ENCODE measurements at places on chromosomes 16 and 17.

DNA sequence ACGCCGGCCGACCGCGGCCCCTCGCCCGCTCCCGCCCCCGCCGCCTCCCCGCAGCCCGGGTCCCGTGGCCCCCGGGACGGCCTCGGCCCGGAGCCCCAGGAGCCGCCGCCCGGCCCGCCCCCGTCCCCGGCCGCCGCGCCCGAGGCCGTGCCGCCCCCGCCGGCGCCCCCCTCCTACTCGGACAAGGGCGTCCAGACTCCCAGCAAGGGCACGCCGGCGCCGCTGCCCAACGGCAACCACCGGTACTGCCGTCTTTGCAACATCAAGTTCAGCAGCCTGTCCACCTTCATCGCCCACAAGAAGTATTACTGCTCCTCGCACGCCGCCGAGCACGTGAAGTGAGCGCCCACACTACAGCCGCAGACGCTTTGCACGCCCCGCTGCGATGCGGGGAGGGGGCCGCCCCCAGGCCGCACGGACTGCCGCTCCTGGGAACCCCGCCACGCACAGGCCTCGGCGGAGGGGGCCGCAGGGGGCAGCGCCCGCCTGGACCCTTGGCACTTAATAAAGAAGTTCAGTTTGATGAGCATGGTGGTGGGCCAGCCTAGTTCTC lies 35.5 kb upstream of the ZC3H18 start:
- DNase-seq: peak; percentile 60

DNA sequence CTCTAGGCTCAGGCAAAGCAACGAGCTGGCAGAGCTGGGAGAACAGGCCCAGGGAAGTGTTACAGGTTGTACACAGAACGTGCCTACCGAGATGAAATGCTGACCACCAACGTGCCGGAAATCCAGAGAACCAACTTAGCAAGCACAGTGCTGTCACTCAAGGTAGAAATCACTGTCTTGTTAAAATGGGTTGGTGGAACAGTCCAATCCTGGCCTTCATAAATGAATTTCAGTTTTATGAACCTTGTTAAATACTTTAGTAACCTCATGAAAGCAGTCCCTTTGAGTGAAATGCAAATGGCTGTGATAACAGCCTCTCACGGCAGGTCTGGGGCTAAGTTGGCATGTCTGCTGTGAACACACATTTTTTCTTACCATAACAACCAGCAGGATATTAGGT lies 29.0 kb downstream of the ETV4 start:
- DNase-seq: no peak

GRCh38 chr17:39045948-39046679 lies 78.9 kb upstream of the FBXO47 start:
- no peak for DNase-seq

GRCh38 chr17:37842401-37842800 lies 81.8 kb upstream of the TBC1D3K start:
- no peak for DNase-seq

- DNase-seq: no peak
Measured at GRCh38 chr17:73285603-73285908, 23.9 kb upstream of the CPSF4L start.

GRCh38 chr16:400061-400591 lies 1.6 kb upstream of the DECR2 start:
- DNase-seq: no peak

DNA sequence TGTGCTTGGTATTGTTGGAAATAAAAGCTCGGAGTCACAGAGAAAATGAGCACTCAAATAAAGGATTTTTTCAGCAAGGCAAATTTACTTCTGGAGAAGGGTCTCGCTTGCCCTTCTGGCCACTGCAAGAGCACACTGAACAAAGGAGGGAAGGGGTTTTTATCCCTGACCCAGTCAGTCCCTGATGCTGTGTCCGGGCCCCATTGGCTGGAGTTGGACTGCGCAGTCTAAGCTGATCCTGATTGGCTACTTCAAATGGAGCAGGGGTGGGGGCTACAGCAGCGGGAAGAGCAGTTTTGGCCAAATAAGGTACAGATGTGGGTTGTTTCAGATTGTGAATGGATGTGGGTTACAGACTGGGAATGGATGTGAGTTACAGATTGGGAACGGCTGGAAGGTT lies 4.3 kb upstream of the NLRP1 start:
- DNase-seq: no peak

DNA sequence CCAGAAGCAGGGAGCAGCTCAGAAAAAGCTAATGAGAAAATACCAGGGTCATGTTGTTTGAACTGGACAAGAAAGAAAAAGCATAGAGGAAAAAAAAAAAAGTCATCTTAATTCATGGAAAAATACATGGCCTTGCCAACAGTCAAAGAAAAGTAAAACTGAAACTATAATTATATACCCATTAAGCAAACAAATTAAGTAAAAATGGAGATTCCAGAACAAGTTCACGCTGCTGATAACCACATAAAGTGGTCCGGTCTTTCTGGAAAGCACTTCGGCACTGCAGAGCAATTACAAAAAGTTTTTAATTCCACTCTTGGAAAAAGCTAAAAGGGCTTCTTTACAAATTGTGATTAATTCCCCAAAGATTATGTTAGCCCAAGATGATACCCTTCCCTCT lies 12.4 kb upstream of the P2RX5 start:
- no peak for DNase-seq

GRCh38 chr17:43906951-43907424 lies 348 bp downstream of the MPP2 start:
- DNase-seq: no peak

DNA sequence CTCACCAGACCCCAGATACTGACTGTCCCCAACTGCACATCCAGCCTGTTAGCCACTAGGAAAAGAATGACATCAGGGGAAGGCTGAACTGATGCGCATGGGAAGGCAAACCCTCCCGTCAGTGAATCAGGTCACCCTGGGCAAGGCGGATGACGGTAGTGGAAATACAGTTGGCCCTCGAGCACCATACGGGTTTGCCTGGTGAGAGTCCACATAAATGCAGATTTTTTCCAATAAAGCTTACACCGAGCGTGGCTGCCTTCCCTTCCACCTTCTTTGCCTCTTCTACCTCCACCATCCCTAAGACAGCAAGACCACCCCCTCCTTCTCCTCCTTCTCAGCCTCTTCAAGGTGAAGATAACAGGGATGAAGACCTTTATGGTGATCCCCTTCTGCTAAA lies 236.1 kb upstream of the TNRC6C start:
- DNase-seq: no peak

DNA sequence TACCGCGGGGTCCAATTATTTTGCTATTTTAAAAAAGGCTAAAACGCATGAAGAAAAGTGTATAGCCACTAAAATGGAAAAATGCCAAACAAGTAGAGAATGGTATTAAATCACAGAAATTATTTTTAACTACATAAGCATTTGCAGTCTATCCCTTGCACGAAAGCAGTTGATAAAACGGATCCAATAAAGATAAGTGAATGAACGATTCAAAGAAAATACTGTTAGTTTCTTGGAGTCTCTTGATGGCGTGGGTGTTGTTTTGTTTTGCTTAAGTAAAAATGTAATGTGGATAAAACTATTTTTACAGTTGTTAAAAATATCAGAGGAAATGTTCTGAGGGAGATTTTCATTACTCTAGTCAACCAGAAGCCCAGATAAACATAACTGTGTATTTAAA lies 9.3 kb downstream of the HS3ST3A1 start:
- DNase-seq: no peak

DNA sequence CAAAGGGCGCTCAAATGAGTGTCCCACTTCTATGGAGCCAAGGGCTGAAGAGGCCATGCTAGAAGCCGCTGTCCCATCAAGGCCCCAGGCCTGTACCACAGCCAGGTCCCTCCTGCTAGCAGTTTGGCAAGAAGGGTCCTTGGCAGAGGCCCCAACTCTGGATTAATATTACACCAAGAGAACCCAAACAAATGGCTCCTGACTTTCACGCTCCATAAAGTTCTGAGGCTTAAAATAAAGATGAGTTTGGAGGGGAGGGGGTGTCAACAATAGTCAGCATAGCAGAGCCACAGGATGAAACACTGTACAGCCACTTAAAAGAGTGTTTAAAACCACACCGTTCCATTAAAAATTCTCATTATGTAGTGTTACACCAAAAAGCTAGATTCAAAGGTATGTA lies 30.5 kb downstream of the CUEDC1 start:
- peak; percentile 47 for DNase-seq

GRCh38 chr16:10121491-10121890 lies 60.7 kb downstream of the GRIN2A start:
- DNase-seq: peak; percentile 73

- DNase-seq: peak; percentile 47
Measured at GRCh38 chr17:7043497-7044198, at the start of gene SLC16A11. TSS of gene SLC16A11 (minus strand) at chr17:7044092. CDS start at chr17:7043513, 579 bp downstream.

GRCh38 chr17:81713004-81713555 lies 996 bp downstream of the SLC25A10 start:
- no peak for DNase-seq

GRCh38 chr17:54339731-54340130 lies 517.0 kb downstream of the KIF2B start:
- no peak for DNase-seq

DNA sequence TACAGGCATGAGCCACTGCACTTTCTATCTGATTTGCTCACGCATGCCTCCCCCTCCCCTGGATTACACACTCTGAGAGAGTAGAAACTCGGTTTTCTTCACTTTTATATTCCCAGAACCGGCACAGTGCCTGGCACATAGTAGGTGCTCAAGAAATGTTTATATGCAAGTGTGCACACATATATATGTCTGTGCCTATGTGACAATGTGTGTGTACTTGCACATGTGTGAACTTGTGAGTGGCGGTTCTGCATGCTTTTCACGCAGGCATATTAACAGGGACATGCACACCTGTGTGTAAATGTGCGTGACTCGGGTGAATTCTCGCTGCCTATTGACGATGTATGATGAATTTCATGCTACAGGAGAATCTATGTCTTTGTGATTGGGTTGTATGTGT lies 22.1 kb upstream of the IL21R start:
- DNase-seq: no peak

- no peak for DNase-seq
Measured at GRCh38 chr17:42240201-42240600, 36.0 kb downstream of the STAT5B start.

- DNase-seq: no peak
Measured at GRCh38 chr16:80299416-80299815, 241.4 kb upstream of the DYNLRB2 start.

DNA sequence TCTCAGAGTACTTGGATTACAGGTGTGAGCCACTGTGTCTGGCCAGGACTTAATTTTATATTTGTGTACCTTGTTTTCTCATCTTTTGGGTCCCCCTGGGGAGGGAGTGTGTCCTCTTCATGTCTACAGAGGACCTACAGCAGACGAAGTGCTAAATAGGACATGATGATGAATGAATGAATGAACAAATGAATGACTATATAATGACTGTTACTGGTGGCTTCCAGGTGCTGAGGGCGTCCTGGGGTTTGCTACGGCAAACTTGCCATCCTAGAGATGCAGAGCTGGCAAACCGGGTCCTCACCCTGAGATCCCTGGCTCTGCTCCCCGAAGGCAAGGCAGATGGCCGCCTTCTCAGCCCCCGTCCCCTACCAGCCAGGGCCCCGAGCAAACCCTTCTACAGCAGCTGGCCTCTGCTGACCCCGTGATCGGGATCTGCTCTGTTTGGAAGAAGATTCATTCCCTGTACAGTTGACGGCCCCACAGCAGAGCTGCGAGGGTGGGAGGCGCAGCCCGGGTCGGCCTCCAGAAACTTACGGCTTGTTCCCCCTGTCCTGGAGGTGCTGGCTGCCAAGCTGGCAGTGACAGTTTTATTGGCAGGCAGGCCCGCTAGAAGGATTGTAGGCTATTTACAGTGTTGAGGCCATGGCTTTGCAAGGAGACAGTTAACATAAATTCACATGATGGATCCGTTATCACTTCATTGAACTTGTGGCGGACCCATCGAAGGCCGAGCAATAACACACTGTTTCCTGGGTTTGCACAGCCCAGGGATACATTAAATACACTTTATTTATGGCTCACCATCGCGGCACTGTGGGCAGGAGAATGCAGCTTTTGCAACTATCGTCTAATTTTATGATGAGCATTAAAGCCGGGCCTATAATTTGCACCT lies 197.7 kb upstream of the GSE1 start:
- DNase-seq: no peak

GRCh38 chr17:43660816-43661493 lies 767 bp downstream of the MEOX1 start:
- no peak for DNase-seq

DNA sequence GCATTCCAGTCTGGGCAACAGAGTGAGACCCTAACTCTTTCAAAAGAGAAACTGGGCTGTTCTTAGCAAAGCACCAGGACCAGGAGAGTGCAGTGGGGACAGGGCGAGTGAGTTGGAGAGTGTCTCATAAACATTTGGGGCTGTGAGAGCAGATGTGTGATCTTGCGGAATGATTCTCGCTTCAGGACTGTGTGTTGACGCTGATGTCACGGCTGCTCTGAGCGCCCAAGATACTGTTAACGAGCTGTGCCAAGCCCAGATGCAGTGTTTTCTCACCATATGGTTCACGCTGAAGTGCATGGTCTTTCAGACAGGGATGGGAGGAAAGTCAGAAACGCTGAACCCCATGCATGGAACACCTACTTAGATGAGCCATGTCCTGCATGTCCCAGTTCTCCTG lies 438.2 kb downstream of the HS3ST4 start:
- DNase-seq: no peak

DNA sequence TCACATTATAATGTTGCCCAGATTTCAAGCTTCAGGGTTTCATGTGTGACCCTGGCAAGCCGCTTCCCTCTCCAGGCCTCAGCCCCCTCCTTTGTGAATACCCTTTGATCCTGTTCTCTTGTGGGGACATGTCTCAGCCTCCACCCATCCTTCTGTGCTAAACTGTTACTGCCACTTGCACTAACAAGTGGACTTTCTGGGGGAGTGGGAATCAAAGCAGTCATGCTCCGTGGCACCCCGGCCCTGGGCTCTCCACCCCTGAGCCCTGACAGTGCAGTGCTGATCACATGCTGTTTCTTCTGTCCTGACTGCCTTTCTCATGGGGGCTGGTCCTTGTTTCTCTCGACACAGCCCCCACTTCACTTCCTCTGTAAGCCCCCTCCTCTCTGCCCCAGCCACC lies 9.7 kb upstream of the DCAF7 start:
- no peak for DNase-seq

GRCh38 chr17:13462673-13463124 lies 139.0 kb downstream of the HS3ST3A1 start:
- DNase-seq: no peak

- DNase-seq: no peak
Measured at GRCh38 chr17:76024353-76024752, 2.8 kb downstream of the EVPL start.

DNA sequence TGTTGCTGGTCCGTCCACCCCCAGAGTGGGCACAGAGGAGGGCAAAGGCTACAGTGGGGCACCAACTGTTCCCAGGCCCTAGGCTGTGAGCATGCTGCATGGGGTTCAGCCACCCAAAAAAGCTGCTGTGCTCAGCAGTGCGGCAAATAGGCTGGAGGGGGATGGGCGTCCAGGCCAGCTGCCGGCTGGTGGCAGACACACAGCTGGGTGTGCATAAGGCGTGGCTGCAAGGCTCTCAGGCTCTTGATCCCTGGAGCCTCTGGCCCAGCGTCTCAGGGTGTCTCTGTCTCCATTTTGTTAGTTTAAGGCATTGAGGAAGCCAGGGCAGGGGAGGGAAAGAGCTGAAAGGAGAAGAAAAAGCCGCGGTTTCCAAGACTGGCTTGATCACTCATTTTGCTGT lies 8.8 kb downstream of the RPL19 start:
- DNase-seq: no peak

Data from ACHN (cell line).